Epithelial cell of alveolus of lung (primary cell): ENCODE measurements at places on chromosomes 4 and X. TPM values are rescaled to one million over a fixed set of nuclear protein-coding genes. Genes with fewer than 3 reads are reported as not detected.

Gene TCEAL2
- total RNA-seq: not detected in 2 replicates

Gene TIGD4
- 0.24 TPM in 1 of 2 replicates, not detected in the other for total RNA-seq

Gene CDS1
- 0.56 and 1.0 TPM in 2 replicates for total RNA-seq

Gene DCAF12L2
- 0.13 TPM in 1 of 2 replicates, not detected in the other for total RNA-seq

Gene SOD3
- 2.7 and 4.2 TPM in 2 replicates for total RNA-seq

Gene TLR10
- total RNA-seq: 0.13 TPM in 1 of 2 replicates, not detected in the other

Gene FDCSP
- total RNA-seq: 7.7 and 11.6 TPM in 2 replicates

Gene NHS
- 5.7 and 5.9 TPM in 2 replicates for total RNA-seq

Gene VSIG4
- total RNA-seq: not detected in 2 replicates

Gene PASD1
- not detected in 2 replicates for total RNA-seq

Gene MAGEB2
- total RNA-seq: not detected in 2 replicates

Gene IL1RAPL1
- total RNA-seq: 0.40 and 1.9 TPM in 2 replicates

Gene PDLIM3
- total RNA-seq: 15.9 and 90.0 TPM in 2 replicates

Gene FATE1
- total RNA-seq: not detected in 2 replicates

Gene CLDN22
- total RNA-seq: not detected in 2 replicates

Gene CRLF2
- not detected in 2 replicates for total RNA-seq

Gene KDR
- 2.6 and 4.3 TPM in 2 replicates for total RNA-seq
